Naive thymus-derived CD4-positive, alpha-beta T cell (primary cell): ENCODE measurements at places on chromosomes 7 and 10.

GRCh38 chr10:129754211-129755050, 209.6 kb downstream of the EBF3 start:
- no peaks in the 10 kb centered on the region for H3K27me3 ChIP-seq
- no peak overlapping the region for H3K27ac ChIP-seq
- no peak for DNase-seq
- no peaks in the 10 kb centered on the region for H3K36me3 ChIP-seq
- no peaks in the 10 kb centered on the region for H3K4me1 ChIP-seq

DNA sequence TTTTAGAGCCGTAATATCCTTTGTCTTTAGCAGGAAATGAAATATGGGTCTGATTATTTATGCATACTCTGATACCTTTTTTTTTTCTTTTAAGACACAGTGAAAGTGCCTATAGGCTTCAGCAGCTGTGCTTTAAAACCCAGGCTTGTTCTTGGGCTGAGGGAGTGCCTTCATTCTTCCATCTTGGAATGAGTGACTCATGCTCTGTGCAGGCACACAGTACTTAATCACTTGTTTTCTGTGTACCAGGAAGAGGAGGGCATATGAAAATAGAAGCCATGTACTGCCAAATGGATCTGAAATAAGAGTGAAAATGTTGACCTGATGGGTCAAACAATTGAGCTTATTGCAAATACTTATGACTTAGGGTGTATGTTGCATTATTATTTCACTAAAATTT, 12.0 kb downstream of the INPP5F start:
- no peak overlapping the region for H3K4me3 ChIP-seq
- H3K27ac ChIP-seq, result no peak overlapping the region
- H3K4me1 ChIP-seq, result peaks cover 15% of the 10 kb centered on the region

GRCh38 chr10:73959484-73960243, 38.3 kb upstream of the VCL start:
- no peaks in the 10 kb centered on the region for H3K27me3 ChIP-seq
- H3K36me3 ChIP-seq, result no peaks in the 10 kb centered on the region
- no peak overlapping the region for H3K4me3 ChIP-seq
- DNase-seq, result no peak
- no peak overlapping the region for H3K27ac ChIP-seq

GRCh38 chr10:58588673-58589265, 76.1 kb downstream of the BICC1 start:
- H3K27ac ChIP-seq, result no peak overlapping the region
- no peaks in the 10 kb centered on the region for H3K27me3 ChIP-seq
- no peaks in the 10 kb centered on the region for H3K36me3 ChIP-seq

DNA sequence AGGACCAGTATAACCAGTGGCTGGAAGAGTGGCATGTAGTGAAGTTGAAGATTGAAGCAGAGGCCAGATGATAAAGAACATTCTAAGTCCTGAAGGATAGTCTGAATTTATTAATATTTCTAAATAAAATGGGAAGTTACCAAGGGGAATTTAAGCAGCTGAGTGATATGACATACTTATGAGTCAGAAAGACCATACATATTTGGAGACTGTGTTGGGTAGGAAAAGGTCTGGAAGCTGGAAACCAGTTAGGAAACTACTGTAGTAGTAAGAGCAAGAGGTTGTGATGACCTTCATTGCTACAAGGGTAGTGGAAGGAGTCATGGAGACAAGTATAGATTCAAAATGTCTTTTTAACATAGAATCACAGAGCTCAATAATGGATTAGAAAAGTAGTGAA, 752.3 kb downstream of the SUGCT start:
- H3K27ac ChIP-seq, result no peak overlapping the region
- no peak for DNase-seq
- H3K36me3 ChIP-seq, result no peaks in the 10 kb centered on the region
- no peak overlapping the region for H3K4me3 ChIP-seq

- no peaks in the 10 kb centered on the region for H3K27me3 ChIP-seq
- DNase-seq, result no peak
- H3K4me3 ChIP-seq, result no peak overlapping the region
These were observed 59.1 kb downstream of the CSTF2T start for GRCh38 chr10:51640120-51640819.

DNA sequence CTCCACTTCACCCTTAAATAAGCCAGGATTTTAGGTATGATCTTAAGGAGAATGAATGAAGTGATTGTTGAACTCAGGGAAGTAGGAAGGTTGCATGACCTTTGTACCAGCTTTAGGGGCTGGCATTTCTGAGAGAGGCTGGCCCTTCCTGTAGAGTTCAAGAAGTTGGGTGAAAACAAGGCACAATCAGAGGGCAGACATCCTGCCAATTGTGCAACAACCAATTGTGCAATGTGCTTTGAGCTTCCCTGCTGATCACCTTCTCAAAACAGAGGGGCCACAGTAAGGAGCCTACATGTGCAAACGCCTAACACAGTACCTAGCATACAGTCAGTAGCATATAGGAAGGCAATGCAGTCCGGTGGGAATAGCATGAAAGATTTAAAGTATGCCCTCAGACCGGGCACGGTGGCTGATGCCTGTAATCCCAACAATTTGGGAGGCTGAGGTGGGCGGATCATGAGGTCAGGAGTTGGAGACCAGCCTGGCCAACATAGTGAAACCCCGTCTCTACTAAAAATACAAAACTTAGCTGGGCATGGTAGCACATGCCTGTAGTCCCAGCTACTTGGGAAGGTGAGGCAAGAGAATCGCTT, 5.4 kb downstream of the CPVL start:
- no peak for DNase-seq
- no peaks in the 10 kb centered on the region for H3K36me3 ChIP-seq
- H3K27ac ChIP-seq, result no peak overlapping the region
- H3K4me1 ChIP-seq, result no peaks in the 10 kb centered on the region

DNA sequence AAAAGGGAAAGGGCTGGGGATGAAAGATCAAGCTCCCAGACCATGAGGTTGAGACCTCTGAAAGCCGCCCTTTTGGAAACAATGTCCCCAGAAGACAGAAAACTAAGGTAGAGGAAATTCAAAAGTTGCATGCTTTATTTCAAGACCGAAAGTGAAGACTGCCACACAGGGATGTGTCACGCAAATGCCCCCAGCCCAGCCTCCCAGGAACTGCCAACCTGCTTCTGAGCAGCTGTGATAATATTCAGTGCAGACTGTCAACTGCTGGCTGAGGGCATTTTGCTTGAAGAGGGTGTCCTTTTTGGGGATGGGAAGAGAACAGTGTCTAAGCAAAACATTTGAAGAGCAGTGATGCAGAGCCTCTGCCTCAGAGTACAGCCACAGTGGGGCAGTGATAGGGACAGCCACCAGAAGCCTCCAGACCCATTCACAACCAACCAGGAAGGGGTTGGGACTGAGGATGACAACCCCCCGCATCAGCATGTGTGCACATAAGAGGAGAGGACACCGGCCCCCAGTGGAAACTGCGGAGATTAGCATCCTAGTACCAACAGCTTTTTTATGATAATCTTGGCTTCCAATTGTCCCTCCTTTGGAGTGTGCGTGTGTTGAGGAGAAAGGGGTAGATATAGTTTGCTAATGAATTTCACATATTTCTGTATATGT, 34.7 kb upstream of the NFE2L3 start:
- H3K36me3 ChIP-seq, result no peaks in the 10 kb centered on the region
- no peaks in the 10 kb centered on the region for H3K27me3 ChIP-seq
- no peak overlapping the region for H3K27ac ChIP-seq

- peaks cover 5% of the 10 kb centered on the region for H3K4me1 ChIP-seq
- no peak overlapping the region for H3K27ac ChIP-seq
- no peak for DNase-seq
- H3K4me3 ChIP-seq, result no peak overlapping the region
- H3K27me3 ChIP-seq, result no peaks in the 10 kb centered on the region
These were observed 158.8 kb upstream of the ADARB2 start for GRCh38 chr10:1896153-1896552.

DNA sequence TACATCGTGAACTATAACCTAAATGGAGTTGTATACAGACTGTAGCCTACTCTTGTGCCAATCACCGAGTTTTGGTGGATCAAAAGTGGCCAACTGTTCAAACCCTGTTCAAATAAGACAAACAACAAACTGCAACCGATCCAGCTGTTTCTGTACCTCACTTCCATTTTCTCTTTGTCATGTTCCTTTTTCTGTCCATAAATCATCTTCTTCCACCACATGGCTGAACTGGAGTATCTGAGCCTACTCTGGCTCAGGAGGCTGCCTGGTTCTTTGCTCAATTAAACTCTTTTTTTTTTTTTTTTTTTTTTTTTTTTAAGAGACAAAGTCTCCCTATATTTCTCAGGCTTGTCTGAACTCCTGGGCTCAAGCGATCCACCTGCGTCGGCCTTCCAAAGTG, 59.0 kb upstream of the NPVF start:
- H3K27ac ChIP-seq, result no peak overlapping the region
- no peaks in the 10 kb centered on the region for H3K4me1 ChIP-seq
- no peaks in the 10 kb centered on the region for H3K27me3 ChIP-seq
- no peaks in the 10 kb centered on the region for H3K36me3 ChIP-seq
- DNase-seq, result no peak

GRCh38 chr10:105041956-105042355, 400.9 kb downstream of the SORCS3 start:
- H3K4me1 ChIP-seq, result no peaks in the 10 kb centered on the region
- no peaks in the 10 kb centered on the region for H3K27me3 ChIP-seq
- no peak for DNase-seq
- no peaks in the 10 kb centered on the region for H3K36me3 ChIP-seq
- no peak overlapping the region for H3K27ac ChIP-seq

- H3K4me1 ChIP-seq, result no peaks in the 10 kb centered on the region
- H3K27me3 ChIP-seq, result no peaks in the 10 kb centered on the region
- H3K36me3 ChIP-seq, result no peaks in the 10 kb centered on the region
- H3K27ac ChIP-seq, result no peak overlapping the region
- DNase-seq, result no peak
These were observed 188.8 kb downstream of the GFRA1 start for GRCh38 chr10:116084161-116084560.

- no peaks in the 10 kb centered on the region for H3K4me1 ChIP-seq
- H3K27ac ChIP-seq, result no peak overlapping the region
- no peaks in the 10 kb centered on the region for H3K36me3 ChIP-seq
- no peak for DNase-seq
These were observed 24.7 kb upstream of the GRID1 start for GRCh38 chr10:86391236-86391840.

DNA sequence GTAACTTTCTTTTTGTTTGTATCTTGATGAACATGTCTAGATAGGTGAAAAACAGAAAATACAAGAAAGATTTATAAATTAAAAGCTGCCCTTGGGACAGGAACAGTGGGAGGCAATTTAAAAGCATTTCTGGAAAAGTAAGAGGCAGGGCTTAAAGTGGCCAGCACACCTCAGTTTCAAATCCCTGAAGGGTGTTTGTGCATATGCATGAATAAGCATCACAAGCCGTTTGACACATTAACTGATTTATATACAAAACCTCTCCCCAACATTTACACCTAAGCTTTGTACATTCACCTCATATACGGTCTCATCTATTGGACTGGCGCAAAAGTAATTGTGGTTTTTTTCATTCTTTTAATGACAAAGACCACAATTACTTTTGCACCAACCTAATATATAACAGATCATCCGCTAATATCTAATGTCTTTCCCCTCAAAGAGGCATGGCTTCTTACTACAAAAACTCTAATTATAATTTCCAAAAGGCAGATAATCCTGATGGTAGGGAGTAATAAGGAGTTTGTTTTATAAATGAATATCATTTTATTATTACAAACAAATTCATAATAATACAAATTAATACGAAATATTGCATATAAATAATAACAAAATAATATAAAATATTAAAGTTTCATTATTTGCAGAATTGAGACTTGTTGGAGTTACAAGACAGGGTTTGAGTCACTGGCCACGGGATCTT, 48.3 kb downstream of the LRGUK start:
- H3K4me3 ChIP-seq, result no peak overlapping the region
- H3K27ac ChIP-seq, result no peak overlapping the region
- H3K27me3 ChIP-seq, result no peaks in the 10 kb centered on the region
- H3K4me1 ChIP-seq, result no peaks in the 10 kb centered on the region
- no peak for DNase-seq
- H3K36me3 ChIP-seq, result no peaks in the 10 kb centered on the region

DNA sequence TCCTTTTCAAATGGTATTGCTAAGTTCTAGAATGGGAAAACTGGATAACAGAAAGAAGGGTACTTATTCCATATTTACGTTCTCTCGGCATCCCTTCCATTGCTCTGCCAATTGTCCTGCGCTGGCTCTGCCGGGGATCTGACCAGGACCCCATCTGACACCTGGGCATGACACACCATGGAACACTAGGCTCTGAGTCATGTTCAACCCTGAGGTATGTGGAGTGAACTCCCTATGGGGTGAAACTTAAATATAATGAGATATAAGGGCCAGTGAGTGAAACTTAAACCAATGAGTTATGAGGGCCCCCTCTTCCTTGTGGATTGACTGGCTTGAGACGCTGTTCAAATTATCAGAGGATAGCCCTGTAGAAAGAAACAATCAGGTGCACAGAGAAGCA, 55.1 kb upstream of the ZEB1 start:
- no peaks in the 10 kb centered on the region for H3K4me1 ChIP-seq
- H3K4me3 ChIP-seq, result no peak overlapping the region
- DNase-seq, result no peak
- no peak overlapping the region for H3K27ac ChIP-seq

- H3K4me1 ChIP-seq, result no peaks in the 10 kb centered on the region
- no peaks in the 10 kb centered on the region for H3K36me3 ChIP-seq
- no peaks in the 10 kb centered on the region for H3K27me3 ChIP-seq
- no peak for DNase-seq
These were observed 61.2 kb downstream of the SEMA3D start for GRCh38 chr7:85125651-85126131.

DNA sequence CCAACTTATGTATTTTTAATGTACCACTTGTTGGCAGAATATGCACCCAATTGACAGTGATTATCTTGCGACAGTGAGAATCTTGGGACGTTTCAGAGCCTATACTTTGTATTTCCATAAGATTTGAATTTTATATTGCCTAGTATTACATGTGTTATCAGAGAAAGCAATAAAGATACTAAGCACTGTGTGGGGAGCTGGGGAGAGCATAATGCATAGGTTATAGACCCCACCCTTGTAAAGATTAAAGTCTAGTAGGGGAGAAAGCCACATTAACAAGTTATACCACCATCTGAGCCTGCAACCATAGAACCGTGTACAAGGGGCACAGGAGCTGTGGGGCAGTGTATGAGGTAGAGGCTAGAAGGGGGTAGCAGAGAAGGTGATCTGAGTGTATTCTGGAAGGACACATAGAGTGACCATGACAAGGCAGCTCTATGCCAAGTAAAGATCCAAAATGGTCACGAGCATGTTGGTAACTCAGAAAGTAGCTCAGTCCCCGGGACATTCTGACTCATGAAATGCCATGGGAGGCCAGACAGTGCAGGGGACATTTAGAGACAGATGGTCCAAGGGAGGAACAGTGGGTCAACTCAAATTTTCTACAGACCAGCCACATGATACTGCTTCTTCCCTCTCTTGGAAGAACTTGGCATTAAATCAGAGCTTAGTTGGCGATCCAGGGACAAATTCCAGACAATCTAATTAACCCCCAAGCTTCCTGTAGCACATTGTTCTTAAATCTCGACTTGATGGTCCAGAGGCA, 84.5 kb downstream of the ADRA2A start:
- H3K27ac ChIP-seq, result no peak overlapping the region
- H3K4me3 ChIP-seq, result no peak overlapping the region
- H3K36me3 ChIP-seq, result no peaks in the 10 kb centered on the region
- H3K27me3 ChIP-seq, result no peaks in the 10 kb centered on the region
- no peak for DNase-seq
- no peaks in the 10 kb centered on the region for H3K4me1 ChIP-seq

- peaks cover 9% of the 10 kb centered on the region for H3K27me3 ChIP-seq
- peaks cover 11% of the 10 kb centered on the region for H3K4me1 ChIP-seq
- no peak for DNase-seq
- no peak overlapping the region for H3K4me3 ChIP-seq
- no peak overlapping the region for H3K27ac ChIP-seq
- H3K36me3 ChIP-seq, result no peaks in the 10 kb centered on the region
These were observed 5.1 kb downstream of the AUTS2 start for GRCh38 chr7:69603351-69603750.
